Articular chondrocyte of knee joint (primary cell): ENCODE measurements at places on chromosomes 7 and 10. TPM values are rescaled to one million over a fixed set of nuclear protein-coding genes. Genes with fewer than 3 reads are reported as not detected.

The ENTPD1 gene
- total RNA-seq: 0.26 and 0.32 TPM in 2 replicates

The STEAP1B gene
- 26.2 and 32.1 TPM in 2 replicates for total RNA-seq

The LMOD2 gene
- not detected in 2 replicates for total RNA-seq

The EMX2 gene
- 2.6 and 6.7 TPM in 2 replicates for total RNA-seq

The ANKRD61 gene
- 0.11 TPM in 1 of 2 replicates, not detected in the other for total RNA-seq

The SH2D4B gene
- total RNA-seq: not detected in 2 replicates

The EBLN1 gene
- total RNA-seq: not detected in 2 replicates

The C10orf67 gene
- not detected in 2 replicates for total RNA-seq

The CRYGN gene
- 0.76 and 0.78 TPM in 2 replicates for total RNA-seq

The LIPK gene
- not detected in 2 replicates for total RNA-seq

The ELOVL3 gene
- total RNA-seq: 0.65 TPM in 2 replicates

The H2BK1 gene
- not detected in 2 replicates for total RNA-seq

The HOXA3 gene
- total RNA-seq: 8.1 and 9.4 TPM in 2 replicates

The ZNF716 gene
- not detected in 2 replicates for total RNA-seq

The ZDHHC4 gene
- 57.0 and 63.0 TPM in 2 replicates for total RNA-seq

The PLAU gene
- 40.5 and 42.2 TPM in 2 replicates for total RNA-seq

The SPDYE2B gene
- total RNA-seq: not detected in 2 replicates

The PRR15 gene
- not detected in 2 replicates for total RNA-seq

The SUPV3L1 gene
- 28.7 and 33.2 TPM in 2 replicates for total RNA-seq

The FAM180A gene
- total RNA-seq: 53.3 and 53.4 TPM in 2 replicates

The RBP3 gene
- not detected in 2 replicates for total RNA-seq

The SFR1 gene
- total RNA-seq: 18.4 and 23.2 TPM in 2 replicates

The RPS24 gene
- total RNA-seq: 2,543 and 2,834 TPM in 2 replicates

The HMX3 gene
- 0.11 TPM in 1 of 2 replicates, not detected in the other for total RNA-seq

The MINDY4 gene
- total RNA-seq: 5.7 and 8.4 TPM in 2 replicates

The GHRHR gene
- not detected in 2 replicates for total RNA-seq

The ARHGEF35 gene
- total RNA-seq: 5.3 and 7.1 TPM in 2 replicates

The FAM241B gene
- 0.43 and 0.91 TPM in 2 replicates for total RNA-seq

The HOXA5 gene
- 6.7 and 8.1 TPM in 2 replicates for total RNA-seq

The SRRM3 gene
- total RNA-seq: 0.91 and 1.1 TPM in 2 replicates

The FFAR4 gene
- not detected in 2 replicates for total RNA-seq

The IGFBP3 gene
- 24,093 and 26,004 TPM in 2 replicates for total RNA-seq
